ENCODE measurements at places on chromosomes 12 and 14.

DNA sequence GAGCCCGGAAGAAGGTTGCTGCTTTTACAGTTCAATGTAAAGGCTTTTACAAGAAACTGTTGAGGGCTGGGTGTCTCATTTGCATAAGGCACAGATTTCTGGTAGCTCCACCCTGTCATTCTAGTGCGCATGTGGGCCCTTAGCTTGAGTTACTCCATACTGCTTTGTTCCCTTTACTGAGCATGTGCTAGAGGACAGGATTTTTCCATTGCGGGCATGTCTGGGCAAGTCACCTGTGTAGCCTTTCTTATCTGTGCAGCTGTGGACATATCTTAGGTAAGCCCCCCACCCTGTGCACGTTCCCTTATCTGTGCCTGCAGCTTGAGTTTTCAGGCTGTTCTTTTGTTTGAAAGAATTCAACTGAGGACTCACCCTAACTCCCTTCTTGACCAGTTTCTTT is 56.2 kb upstream of the ARHGAP5 start:
- no peak for DNase-seq

DNA sequence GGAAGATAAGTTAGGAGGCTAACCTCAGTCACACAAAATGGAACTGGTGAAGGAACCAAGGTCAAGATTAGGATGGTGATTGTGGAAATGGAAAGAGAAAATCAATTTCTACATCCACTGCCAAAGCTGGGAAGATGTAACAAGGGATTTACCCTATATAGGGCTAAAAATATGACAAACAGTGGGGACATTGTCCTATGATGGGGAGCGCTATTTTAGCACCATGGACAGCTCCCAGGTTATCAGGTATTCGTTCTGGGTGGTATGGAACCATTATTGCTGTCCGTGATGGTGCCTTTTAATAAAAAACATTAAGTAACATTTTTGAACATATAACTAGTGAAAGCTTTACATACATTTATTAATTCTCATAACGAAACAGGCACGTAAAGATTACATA is 124.0 kb downstream of the NDUFA12 start:
- peak; percentile 58 for DNase-seq

- DNase-seq: no peak
Observed at GRCh38 chr12:119182701-119183493, 4.2 kb downstream of the HSPB8 start.

- DNase-seq: no peak
Observed at GRCh38 chr12:26872625-26873024, 39.6 kb upstream of the ITPR2 start.

DNA sequence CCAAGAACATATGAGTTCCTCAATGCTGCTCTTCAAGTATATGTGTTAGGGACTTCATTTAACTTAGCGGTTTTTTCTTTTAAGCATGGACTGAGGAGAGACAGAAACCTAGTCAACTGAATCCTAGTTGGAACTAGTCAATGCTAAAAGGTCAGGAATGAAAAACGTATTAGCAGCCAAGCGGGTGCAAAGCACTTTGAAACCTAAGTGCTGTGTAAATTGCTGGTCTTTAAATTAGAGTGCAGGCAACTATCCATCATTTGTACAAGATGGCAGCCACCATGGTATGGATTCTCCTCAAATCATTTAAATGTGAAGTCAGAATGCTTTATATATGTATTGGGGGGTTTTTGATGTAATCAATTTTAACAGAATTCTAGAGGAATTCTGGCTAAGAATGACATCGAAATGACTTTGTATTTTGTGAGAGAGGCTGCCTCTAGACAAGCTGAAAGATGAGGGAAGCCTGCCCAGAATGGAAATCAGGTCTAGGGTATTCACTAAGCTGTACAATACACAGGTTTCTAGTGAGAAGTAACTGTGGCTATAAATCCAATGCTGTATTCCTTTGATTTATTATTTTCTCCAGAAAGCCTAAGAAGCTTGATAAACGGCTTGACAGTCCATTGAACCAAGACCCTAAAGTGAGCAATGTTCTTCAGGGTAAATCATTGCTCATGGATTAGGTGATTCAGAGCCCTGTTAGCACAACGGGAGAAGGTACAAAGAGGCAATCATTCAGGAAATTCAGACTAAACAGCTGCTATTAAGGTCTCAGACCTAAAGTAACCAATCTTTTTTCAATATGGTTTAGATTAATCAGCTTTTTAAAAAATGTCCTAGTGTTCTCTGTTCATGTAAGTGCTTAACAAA is 198.8 kb downstream of the ANO2 start:
- DNase-seq: no peak

DNA sequence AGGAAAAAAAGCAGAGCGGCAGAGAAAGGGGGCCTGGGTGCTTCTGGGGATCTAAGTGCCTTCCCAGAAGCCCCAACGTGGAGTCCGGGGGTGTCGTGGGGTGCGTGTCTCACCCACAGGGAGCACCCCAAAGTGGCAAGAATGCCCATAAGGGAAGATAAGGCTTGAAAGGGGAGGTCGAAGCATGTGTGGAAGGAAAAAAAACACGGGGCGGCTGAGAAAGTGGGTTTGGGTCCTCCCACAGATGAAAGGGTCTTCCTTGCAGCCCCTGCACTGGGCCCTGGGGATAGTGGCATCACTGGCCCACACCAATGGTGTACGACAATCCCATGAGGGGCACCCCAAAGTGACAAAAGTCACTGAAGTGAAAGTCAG is 275.5 kb downstream of the ALG10 start:
- DNase-seq: no peak

GRCh38 chr14:80456209-80456608 is 244.9 kb upstream of the DIO2 start:
- no peak for DNase-seq

- DNase-seq: no peak
Observed at GRCh38 chr12:131217024-131217586, 263.4 kb downstream of the ADGRD1 start.

GRCh38 chr12:91406920-91407341 is 224.3 kb upstream of the DCN start:
- DNase-seq: peak; percentile 8

GRCh38 chr12:52005903-52006703 is 643 bp upstream of the TAMALIN start:
- DNase-seq: peak; percentile 50

DNA sequence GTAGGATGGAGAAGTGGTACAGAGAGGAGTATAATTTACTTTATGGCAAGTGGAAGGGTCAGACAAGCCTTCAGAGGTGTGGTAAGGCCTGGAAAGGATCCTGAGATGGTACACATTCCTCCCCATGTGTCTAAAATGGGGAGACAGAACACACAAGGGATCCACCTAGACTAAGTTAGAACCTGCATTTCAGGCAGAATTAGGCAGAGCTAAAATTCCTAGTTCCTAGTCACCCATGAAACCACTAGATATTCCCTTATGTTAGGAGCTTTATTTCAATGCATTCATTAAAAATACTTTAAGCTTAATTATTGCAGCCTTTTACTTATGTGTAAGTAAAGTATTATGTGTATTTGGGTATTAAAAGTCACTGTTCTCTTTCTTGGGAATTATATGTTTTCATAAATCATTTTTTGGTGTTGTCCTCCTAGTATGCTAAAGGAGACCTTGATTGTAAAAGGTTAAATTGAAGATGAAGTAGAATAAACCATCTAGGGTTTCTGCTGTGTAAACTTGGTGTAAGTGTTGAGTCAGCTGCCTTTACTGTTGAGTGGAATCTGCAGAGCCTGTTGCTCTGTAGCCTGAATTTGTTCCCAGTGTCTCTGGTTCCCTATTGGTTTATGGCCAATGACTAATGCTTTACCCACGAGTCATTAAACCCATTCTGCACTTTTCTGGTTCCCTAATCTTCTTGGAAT is 423.2 kb downstream of the ATP23 start:
- DNase-seq: peak; percentile 52

GRCh38 chr14:104844306-104845032 is 20.6 kb upstream of the CEP170B start:
- peak; percentile 47 for DNase-seq

- DNase-seq: no peak
Observed at GRCh38 chr14:85186082-85186481, 343.9 kb upstream of the FLRT2 start.

DNA sequence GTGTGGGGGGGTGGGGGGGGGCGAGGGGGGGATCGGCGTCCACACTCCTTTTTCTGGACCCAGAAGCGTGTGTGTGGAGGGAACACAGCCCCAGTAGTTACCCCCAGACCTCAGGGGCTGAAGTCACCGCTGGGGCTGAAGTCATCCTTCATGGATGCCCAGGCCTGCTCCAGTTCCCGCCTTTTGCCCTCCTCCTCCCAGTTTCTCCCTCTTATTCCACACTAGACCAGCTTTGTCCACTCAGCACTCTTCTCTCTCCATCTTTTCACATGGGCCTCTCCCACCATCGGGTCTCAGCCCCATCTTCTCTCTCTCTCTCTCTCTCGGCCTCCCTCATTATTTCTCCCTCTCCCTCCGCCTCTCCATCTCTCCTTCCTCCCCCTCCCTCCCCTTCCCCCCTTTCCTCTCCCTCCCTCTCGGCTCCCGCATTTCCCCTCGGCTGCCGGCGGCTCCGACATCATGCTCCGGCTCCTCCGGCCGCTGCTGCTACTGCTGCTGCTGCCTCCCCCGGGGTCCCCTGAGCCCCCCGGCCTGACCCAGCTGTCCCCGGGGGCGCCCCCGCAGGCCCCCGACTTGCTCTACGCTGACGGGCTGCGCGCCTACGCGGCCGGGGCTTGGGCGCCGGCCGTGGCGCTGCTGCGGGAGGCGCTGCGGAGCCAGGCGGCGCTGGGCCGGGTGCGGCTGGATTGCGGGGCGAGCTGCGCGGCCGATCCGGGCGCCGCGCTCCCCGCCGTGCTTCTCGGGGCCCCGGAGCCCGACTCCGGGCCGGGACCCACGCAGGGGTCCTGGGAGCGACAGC is at the start of gene P3H3:
Gene P3H3 (plus strand): TSS at position 426 of the 799 bp plus-strand sequence. CDS start 34 bp downstream, at position 460.
- peak; percentile 68 for DNase-seq

- no peak for DNase-seq
Observed at GRCh38 chr12:105839629-105840127, 299.1 kb downstream of the NUAK1 start.

DNA sequence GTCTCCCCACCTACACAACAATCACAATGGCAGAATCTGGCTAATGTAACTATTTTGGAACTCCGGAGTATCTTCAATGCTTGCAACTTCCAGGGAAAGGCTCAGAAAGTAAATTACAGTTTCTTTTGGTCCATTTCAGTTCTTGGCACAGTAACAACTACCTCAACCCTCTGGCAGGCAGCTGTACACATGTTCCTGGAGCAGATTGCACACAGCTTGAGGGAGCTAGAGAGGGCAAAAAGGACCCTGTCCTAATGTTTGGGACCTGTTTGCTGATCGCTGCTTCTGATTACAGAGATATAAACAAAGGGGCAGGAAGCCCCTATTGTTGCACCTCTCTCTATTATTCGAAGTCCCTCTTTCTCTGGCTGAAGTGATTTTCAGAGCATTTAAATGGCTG is 35.2 kb upstream of the SLC38A1 start:
- DNase-seq: no peak

DNA sequence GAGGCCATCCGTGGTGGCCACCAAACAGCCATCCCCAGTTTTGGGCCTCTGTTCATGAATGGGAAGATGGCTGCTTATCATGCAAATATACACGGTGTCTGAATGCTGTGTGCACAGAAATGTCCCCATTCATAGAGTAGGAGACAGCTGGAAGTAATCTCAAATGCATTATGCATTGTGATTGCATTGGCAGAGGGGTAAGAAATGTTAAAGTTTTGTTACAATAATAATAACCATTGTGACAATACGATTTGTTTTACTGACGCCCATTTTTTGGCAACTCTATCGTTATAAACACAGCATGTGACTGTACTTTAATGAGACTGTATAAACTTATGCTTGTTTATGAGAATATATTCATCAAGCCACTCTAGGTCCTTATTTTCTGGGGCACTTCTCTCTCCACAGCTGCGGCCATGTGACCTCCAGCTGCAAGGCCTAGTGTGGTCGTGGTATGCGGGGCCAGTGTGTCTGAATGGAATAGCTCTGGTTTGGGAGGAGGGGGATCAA is 474.3 kb downstream of the VRK1 start:
- no peak for DNase-seq

Data from iPS-NIHi11 (cell line).